ENCODE measurements at places on chromosomes 7 and 10.

GRCh38 chr7:68158686-68159295 lies 1162.2 kb downstream of the TYW1 start:
- DNase-seq = no peak

DNA sequence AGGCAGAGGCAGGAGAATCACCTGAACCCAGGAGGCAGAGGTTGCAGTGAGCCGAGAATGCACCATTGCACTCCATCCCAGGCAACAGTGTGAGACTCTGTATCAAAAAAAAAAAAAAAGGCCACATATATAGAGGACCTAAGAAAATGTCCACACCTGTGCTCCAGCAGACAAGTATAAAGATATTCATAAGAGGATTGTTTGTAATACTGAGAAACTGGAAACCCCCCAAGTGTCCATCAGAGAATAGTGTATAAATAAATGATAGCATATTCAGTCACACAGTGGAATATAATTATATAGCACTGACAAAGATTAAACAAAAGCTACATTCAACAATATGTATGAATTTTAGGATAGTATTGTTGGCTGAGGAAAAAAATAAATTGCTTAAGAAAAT lies 1050.6 kb downstream of the GRM8 start:
- DNase-seq = no peak

DNA sequence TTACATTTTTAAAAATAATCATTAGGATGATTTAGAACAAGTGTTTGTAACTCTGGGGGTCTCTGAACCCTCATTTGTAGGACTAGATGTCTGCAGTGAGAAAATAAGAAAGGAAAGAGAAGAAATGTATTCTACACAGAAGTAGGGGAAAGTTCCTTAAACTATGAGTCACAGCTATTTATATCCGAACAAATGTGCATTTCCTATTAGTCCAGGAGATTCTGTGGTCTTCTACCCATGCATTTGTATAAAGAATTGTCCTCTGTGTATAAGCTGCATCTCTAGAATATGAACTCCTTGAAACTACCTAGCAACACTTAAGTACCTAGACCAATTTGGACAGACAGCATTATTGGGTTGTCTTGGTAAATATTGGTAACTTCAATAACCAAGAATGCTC lies 15.9 kb upstream of the CD36 start:
- no peak for DNase-seq

DNA sequence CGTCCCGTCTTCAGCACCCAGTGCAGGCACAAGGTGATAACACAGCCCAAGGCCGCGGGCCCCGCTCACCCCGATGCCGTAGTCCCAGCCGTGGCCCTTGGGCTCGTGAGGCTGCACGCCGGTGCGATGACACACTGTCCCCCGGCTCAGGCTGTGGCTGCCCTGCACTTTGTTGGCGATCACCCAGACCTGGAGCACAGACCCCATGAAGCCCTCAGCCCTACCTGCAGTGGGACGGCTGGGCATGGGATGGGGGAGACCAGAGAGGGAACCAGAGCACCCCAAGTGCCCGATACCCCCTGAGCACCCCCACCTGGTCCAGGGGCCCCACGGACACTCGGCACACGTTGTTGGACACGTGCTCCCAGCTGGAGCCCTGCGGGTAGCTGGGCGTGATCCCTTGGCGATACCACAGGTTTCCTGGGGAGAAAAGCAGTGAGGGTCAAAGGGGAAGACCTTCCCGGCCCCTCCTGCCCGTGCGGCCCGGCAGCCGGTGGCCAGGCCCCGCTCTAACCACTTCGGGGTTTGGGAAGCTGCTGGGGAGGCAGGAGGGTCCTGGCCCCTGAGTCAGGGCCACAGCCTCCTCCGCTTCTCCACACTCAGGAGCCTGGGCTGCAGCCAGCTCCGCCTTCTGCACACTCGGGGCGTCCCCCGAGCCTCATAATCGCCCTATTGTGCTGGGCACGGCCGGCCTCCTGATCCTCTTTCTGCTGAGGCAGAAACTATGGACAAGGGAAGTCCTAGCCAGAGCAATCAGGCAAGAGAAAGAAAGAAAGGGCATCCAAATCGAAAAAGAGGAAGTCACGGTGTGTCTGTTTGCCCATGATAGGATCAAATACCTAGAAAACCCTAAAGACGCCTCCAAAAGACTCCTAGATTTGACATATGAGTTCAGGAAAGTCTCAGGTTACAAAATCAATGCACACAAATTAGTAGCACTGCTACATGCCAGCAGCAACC lies 6.7 kb downstream of the BHLHA15 start:
- DNase-seq = no peak

DNA sequence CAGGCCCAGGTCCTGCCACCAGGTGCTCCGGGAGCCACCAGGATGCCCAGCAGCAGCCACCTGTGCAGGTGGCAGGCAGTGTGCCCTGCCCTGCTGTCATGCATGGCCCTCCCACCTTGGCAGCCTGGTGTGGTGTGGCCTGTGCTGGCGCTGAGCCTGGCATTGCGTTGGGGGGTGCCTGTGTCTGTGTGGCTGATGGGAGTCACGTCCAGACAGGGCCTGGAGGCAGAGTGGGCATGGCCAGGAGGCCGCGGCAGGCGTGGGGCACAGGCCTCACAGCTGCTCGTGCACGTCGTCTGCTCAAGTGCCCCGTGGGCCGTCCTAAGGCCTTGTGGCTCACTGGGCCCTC lies 8.7 kb downstream of the TTYH3 start:
- DNase-seq = no peak

DNA sequence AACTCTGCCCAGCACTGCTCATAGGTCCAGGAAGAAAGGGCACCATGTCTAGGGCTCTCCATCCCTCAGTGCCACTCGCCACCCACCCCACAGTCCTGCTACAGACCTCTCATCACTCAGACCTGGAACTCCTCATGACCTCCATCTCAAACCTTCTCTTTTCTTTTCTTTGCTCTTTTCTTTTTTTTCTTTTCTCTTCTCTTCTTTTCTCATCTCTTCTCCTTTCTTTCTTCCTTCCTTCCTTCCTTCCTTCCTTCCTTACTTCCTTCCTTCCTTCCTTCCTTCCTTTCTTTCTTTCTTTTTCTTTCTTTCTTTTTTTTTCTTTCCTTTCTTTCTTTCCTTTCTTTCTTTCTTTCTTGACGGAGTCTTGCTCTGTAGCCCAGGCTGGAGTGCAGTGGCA lies 122.2 kb downstream of the KLF6 start:
- no peak for DNase-seq

DNA sequence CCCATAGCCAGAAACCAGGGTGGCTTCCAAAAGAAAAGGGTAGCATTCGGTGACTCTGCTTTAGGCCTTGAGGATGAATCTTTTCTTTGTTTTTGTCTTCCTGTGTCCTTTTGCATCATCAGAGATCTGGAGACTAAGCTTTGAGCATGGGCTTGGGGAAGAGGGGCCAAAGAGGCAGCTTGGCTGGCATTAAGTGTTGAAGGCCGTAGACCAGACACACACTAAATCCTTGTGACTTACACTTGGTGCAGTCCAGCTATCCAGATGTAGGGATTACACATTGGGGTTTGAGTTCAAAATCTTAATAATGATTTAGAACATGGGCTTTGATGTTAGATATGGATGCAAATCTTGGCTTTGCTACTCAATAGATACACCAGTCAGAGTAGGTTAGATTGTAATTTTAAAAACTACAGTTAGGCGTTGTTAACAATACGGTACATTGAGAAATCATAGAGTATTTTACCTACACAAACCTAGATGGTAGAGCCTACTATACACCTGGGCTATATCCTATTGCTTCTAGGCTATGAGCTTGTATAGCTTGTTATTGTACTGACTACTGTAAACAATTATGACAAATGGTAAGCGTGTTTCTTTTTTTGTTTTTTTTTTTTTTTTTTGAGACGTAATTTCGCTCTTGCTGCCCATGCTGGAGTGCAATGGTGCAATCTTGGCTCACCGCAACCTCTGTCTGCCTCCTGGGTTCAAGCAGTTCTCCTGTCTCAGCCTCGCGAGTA lies 3.5 kb downstream of the SEPTIN7 start:
- DNase-seq = no peak

GRCh38 chr7:8322667-8323066 lies 60.7 kb upstream of the ICA1 start:
- no peak for DNase-seq

GRCh38 chr7:1366801-1367405 lies 92.4 kb downstream of the MICALL2 start:
- no peak for DNase-seq

GRCh38 chr10:97131666-97132065 lies 54.1 kb downstream of the SLIT1 start:
- no peak for DNase-seq

- DNase-seq = peak; percentile 64
These were observed 6.5 kb downstream of the COBL start for GRCh38 chr7:51310131-51310583.

DNA sequence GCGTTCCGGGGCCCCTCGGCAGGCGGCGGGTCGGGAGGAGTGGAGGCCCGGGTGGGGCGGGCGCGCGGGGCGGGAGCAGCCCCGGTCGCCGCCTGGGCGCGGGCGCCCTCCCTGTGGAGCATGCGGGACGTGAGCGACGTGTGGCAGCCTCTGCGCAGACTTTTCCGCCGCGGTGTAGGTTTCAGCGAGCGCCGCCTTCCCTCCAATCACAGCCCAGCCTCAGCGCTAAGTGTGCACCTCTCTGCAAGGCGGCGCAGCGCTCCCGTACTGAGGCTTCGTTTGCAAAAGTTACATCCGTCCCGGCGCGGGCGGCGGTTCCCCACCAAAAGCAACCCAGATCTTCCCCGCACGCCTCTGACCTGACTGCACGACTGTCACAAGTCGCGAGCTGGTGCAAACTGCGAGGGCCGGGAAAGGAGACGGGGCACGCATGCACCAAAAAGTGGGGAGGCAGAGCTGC lies 1.2 kb upstream of the PFKFB3 start:
- peak; percentile 42 for DNase-seq

- no peak for DNase-seq
These were observed 16.0 kb downstream of the TCAF1 start for GRCh38 chr7:143885951-143886350.

DNA sequence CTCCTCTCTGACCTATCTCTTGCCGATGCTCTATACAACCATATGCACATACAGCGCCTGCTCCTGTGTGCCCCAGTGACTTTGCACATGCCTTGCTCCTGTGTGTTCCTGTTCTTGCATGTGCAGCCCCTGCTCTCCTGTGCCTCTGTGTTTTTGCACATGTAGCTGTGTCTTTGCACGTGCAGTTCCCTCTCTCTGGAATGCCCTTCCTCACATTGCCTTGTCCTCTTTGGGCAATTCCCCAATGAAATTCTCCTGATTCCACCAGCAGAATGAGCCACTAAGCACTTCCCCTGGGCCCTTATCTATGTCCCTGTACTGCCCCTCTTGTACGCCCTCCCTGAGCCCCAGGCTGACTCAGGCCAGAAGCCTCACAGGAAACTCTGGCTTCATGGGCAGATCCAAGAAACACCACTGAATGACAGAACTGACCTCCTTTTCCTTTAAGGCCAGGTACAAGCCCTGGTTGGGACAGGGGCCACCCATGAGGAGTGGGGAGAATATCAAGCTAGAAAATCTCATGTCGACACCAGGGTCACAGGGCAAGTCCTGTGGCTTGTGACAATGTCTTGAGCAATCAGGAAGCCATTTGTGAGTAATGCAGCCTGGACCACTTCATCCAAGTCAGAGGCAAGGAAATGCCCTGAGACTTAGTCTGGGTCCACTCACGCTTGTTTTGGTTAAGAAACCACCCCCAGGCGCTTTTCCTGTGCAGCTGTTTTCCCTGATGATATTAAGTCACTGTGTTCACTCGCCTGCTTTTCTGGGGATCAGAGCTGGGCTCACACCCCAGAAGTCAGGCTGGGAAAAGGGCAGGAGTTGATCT lies 1.9 kb upstream of the ARHGAP22 start:
- DNase-seq = no peak

DNA sequence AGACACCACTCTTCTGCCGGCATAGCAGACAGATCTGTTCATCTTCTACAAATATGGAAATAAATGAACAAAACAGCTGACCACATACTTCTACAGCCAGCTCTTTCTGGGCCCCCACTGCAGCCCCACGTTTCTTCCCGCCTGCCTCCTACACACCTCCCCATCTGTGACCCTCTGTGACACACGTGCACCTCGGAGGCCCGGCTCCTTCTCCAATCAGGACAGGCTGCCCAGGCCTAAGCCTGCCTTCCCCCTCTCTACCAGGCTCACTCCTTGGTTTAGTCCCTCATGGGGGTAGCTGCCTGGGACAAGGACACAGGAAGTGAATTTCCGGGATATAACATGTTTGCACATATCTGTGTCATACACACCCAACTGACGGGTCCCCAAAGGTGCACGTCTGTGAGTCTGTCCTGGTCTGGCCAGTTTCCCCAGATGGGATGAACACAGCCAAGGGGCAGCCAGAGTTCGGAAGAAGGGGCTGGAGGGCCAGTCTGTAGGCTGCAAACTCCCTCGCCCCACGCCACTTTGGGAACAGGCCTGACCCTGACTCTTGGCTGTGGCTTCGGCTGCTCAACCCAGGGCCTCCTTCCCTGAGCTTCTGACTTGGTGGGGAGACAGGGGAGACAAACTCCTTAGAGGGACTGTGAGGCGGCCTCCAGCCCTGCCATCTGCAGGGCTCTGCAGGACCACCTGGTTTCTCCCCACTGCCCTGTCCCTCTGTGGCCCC lies 30.3 kb downstream of the PITRM1 start:
- no peak for DNase-seq

GRCh38 chr10:66680886-66681285 lies 244.9 kb upstream of the LRRTM3 start:
- no peak for DNase-seq

- DNase-seq = no peak
These were observed 8.0 kb downstream of the CCDC186 start for GRCh38 chr10:114166043-114166442.

DNA sequence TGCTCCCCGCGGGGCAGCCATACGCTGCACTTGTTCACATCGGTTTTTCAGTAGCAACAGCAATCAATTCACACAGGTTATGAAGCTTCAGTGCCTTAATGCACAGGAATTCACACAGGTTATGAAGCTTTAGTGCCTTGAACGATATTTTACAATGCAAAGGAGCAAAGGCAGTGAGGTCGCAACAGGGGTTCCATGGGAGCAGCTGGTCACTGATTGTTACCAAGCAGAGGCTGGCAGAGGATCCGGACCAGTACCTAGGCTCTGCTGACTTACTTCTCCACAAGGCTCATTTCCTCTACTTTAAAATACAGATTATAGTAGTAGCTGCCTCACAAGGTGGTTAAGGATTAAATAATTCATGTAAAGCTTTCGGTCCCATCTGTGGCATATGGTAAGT lies 95.2 kb upstream of the ODAD2 start:
- DNase-seq = no peak

GRCh38 chr7:522071-522950 lies 2.7 kb upstream of the PDGFA start:
- DNase-seq = peak; percentile 19

GRCh38 chr10:29386342-29386999 lies 97.6 kb downstream of the LYZL1 start:
- peak; percentile 14 for DNase-seq

GRCh38 chr10:87661861-87662785 lies 2.4 kb downstream of the PAPSS2 start:
- DNase-seq = no peak

Measured in NCI-H345 (cell line).